Right atrium auricular region (tissue), 2 donors: ENCODE measurements at places on chromosomes 2 and 18. TPM values are rescaled to one million over a fixed set of nuclear protein-coding genes. Genes with fewer than 3 reads are reported as not detected.

DNA sequence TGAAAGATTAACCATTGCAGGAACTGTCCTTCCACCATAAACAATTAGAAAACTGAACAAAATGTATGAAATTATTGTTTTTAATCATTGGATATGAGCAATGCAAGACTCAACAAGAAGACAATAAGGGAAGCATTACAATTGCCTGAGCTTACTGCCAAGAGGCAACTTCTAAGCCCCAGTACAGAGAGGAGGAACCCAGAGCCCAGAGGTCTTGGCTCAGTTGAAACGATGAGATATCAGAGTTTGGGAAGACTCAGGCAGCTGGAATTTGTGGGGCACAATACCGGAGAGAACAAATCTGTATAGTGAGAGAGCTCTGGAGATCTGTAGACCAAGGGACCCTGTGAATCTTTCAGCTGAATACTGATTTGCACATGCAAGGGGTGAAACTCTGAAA, 80.6 kb upstream of the ZFP36L2 start:
- H3K4me3 ChIP-seq = no peak overlapping the region
- DNase-seq = no peak
- no peaks in the 10 kb centered on the region for H3K27me3 ChIP-seq
- no peaks in the 10 kb centered on the region for H3K4me1 ChIP-seq
- no peaks in the 10 kb centered on the region for H3K36me3 ChIP-seq

DNA sequence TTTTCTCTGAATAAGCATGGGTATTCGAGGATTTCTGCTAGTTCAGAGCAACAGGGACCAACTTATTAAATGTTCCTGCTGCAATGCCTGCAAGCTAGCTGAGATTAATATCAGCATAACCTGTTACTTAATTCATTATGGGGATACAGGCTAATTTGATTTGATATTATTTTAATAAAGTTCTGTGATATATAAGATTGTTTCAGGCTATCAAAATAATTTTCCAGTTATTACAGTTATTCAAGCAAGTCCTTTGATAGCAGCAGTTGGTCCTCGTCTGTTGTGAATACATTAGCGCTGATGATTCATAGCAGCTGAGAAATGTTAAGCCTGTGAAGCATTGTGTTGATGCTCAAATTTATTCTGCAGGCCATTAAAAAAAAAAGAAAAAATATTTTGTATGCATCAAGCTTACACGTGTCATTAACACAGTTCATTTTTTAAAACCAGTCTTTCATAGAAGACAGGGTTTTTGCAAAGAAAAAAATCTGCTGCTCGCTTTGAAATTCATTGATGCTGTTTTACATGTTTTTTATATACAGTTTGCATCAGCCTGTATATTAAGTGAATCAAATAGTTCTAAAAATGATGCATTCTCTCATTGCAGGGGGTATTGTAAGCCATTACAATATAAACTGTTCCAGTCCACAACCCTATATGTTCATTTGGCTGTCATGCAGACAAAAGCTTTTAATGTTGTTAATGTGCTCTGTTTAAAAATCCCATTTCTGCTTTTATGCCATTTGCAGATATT, 482.5 kb downstream of the BCL11A start:
- no peak for DNase-seq
- no peaks in the 10 kb centered on the region for H3K27me3 ChIP-seq
- no peak overlapping the region for H3K27ac ChIP-seq
- no peaks in the 10 kb centered on the region for H3K4me1 ChIP-seq

DNA sequence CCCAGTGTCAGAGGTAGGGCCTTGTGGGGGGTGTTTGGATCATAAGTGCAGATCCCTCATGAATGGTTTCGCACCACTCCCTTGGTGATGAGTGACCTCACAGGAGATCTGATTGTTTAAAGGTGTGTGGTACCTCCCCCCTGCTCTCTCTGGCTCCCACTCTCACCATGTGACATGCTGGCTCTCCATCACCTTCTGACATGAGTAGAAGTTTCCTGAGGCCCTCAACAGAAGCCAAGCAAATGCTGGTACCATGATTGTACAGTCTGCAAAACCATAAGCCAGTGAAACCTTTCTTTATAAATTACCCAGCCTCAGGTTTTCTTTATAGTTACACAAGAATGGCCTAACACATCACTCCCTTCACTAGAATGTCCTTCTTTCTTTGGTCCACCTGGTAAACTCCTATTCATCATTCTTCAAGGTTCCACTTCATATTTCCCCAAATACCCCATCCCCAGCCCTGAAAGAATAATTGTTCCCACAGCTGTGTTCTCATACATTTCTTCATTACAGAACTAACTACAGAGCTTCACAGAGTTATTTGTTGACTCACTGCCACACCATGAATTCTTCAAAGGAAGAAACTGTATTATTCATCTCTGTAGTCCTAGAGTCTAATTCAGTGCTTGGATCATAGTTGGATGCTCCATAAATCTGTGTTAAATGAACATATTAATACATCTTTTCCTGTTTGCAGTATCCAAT, 81.2 kb upstream of the STK17B start:
- no peaks in the 10 kb centered on the region for H3K27me3 ChIP-seq
- H3K27ac ChIP-seq = no peak overlapping the region
- H3K4me1 ChIP-seq = no peaks in the 10 kb centered on the region
- H3K4me3 ChIP-seq = no peak overlapping the region
- H3K36me3 ChIP-seq = no peaks in the 10 kb centered on the region

The NXPH2 gene
- 1.3 TPM for total RNA-seq

GRCh38 chr18:12884406-12885323, 628 bp upstream of the PTPN2 start:
- H3K4me3 ChIP-seq = peak overlapping the region; percentile 71
- DNase-seq = no peak
- peaks cover 28% of the 10 kb centered on the region for H3K4me1 ChIP-seq
- no peaks in the 10 kb centered on the region for H3K36me3 ChIP-seq

GRCh38 chr2:32436150-32436549, 79.3 kb downstream of the BIRC6 start:
- no peaks in the 10 kb centered on the region for H3K27me3 ChIP-seq
- peaks cover 56% of the 10 kb centered on the region for H3K36me3 ChIP-seq
- DNase-seq = no peak
- H3K4me1 ChIP-seq = no peaks in the 10 kb centered on the region
- no peak overlapping the region for H3K4me3 ChIP-seq
- H3K27ac ChIP-seq = no peak overlapping the region

- DNase-seq = no peak
- no peak overlapping the region for H3K27ac ChIP-seq
- H3K4me1 ChIP-seq = no peaks in the 10 kb centered on the region
- no peak overlapping the region for H3K4me3 ChIP-seq
Observed at GRCh38 chr2:63721082-63721424, 120.6 kb upstream of the UGP2 start.

DNA sequence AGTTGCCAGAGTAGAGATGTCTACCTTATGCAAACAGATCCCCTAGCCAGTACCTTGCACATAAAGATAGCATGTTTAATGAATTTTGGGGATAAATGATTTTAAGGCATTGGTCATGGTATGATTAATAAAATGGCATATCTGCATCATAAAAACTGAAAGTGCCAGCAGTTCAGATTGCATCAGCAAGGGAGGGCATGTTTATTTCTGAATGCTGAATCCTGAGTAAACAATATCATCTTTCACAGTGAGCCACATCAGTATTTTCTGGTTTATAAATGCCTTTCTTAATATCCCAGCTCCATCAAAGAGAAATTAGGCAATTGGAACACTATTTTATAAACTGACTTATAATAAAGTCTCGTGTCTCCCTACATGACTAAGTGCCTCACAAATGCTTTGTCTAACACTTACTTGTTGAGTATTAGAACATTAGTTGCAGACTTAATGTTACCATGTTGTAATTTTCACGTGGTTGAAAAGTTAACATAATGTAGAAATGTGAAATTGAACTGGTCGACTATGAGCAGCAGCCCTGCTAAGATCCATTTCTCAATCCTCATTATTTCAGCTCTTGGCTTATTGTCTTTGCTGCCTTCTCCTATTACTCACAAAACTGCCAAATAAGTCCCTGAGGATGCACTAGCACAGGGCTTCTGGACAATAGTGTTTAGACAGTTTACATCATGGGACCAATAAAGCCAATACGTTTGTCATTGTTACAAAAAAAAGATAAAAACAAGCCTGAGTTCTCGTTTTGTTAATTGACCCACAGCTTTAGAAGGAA, 48.0 kb downstream of the LANCL1 start:
- no peak for DNase-seq
- no peaks in the 10 kb centered on the region for H3K27me3 ChIP-seq
- H3K36me3 ChIP-seq = peaks cover 9% of the 10 kb centered on the region
- no peaks in the 10 kb centered on the region for H3K4me1 ChIP-seq
- no peak overlapping the region for H3K27ac ChIP-seq

GRCh38 chr2:158128168-158128973, 26.7 kb downstream of the UPP2 start:
- no peak overlapping the region for H3K4me3 ChIP-seq
- no peaks in the 10 kb centered on the region for H3K36me3 ChIP-seq
- no peaks in the 10 kb centered on the region for H3K27me3 ChIP-seq
- no peak overlapping the region for H3K27ac ChIP-seq
- DNase-seq = no peak
- no peaks in the 10 kb centered on the region for H3K4me1 ChIP-seq

DNA sequence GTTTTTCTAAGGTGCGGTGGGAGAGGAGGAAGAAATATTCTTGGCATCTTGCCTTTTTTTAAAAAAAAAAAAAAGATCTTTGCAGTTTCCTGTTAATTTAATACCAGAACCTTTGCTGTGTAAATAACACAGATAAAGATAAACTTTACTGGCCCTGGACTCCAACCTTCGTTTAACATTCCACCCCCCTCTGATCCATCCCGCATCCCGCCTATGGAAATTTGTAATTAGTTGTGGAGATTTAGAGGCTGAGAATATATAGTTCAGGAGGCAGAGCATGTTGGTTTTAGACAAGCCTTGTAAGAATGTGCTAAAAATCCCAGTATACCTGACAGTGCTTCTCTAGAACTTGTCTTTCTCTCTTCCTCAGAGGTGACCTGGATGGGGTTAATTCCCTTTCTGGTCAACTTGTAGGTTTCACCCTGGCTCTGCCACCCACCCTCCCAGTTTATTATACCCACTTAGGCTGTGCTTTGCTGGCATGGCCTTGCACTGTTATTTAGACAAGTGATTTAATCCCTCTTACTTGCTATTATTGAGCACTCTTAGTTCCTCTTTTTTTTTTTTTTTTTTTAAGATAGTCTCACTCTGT, 2.9 kb upstream of the C2orf72 start:
- H3K27ac ChIP-seq = no peak overlapping the region
- peaks cover 3% of the 10 kb centered on the region for H3K4me1 ChIP-seq
- no peak overlapping the region for H3K4me3 ChIP-seq

DNA sequence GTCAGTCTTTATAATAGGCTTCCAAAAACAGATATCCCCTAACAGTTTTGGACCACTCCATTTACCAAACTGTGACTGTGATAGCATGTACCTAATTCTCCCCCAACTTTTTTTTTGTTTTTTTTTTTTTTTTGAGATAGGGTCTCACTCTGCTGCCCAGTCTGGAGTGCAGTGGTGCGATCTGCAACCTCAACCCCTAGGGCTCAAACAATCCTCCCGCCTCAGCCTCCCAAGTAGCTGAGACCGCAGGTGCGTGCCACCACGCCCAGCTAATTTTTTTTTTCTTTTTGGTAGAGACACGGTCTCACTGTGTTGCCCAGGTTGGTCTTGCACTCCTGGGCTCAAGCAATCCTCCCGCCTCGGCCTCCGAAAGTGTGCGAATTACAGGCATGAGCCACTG, 52.9 kb downstream of the REV1 start:
- DNase-seq = no peak
- H3K27ac ChIP-seq = no peak overlapping the region
- no peaks in the 10 kb centered on the region for H3K4me1 ChIP-seq
- H3K36me3 ChIP-seq = peaks cover 26% of the 10 kb centered on the region
- H3K4me3 ChIP-seq = no peak overlapping the region
- H3K27me3 ChIP-seq = no peaks in the 10 kb centered on the region
